ENCODE measurements at places on chromosomes 4 and X.

DNA sequence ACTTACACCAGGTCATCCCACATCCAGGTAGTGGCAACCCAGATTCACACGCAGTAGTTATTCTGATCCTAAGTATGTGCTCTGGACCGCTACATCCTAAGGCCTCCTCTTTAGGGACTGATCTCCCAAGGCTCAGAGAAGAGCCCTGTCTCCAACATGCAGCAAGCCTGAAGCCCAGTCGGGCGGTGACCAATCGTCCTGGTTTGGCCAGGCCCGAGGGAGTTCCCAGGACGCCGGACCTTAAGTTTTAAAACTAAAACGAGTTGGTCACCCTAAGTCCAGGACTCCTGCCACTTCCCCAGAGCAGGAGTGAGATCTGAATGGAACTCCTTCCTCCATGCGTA lies 385 bp downstream of the LYAR start:
- DNase-seq, result no peak

DNA sequence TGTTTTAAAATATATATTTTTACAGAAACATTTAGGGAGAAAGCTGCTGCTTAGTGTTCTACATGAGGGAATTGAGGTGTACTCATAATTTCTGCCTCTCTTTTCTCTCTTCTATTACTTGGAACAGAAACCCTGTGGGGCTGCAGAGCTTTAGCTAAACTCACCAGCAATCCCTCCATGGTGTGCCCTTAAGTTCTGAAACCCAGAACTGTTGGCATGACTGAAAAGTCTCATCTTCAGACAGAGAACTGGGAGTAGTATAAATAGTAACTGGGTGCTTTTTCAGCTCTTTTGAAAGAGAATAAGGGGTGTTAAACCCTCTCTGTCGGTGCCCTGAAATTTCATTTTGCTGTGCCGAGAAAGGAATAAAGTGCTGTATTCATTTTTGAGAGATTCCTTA lies 294.9 kb upstream of the BOD1L1 start:
- DNase-seq, result no peak

- no peak for DNase-seq
Observed at GRCh38 chr4:159006202-159006601, 96.7 kb upstream of the RAPGEF2 start.

DNA sequence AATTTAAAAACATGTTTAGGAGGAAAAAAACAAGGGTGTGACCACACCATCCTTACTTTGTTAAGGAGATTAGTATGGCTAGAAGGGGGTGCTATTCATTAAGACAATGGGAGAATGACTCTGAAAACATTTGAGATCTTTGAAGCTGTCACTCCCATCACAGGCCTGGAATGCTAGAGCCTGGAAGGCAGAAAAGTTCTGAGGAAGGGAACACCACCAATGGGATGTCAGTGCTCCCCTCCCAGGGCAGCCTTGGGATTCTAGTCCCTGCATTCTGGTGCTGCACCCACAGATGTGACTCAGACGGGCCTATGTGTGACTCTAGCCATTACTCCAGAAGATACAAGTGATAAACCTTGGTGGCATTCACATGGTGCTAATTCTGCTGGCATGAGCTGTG lies 162.2 kb upstream of the ANXA10 start:
- peak; percentile 55 for DNase-seq

GRCh38 chrX:153641627-153642026 lies 5.4 kb upstream of the DUSP9 start:
- peak; percentile 48 for DNase-seq

DNA sequence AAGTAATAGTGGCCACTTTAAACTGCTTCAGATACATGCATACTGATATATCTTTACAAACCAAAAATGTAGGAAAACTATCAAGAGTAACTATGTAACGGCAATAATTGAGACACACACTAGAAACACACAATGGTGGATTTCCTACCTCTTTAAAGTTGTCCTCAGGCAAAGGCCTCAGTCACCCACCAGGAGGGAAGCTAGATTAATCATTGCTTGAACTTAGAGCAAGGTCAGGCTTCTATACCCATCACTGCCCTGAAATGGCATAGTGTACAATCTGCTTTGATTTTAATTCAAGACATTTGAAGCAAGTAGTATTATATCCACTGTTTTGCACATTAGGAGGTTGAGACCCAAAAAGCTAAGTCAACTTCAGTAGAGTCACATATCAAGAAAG lies 110.9 kb downstream of the AREG start:
- no peak for DNase-seq

Measured in neural progenitor cell (in vitro differentiated cells).